ENCODE measurements at places on chromosomes 12 and 14. TPM values are rescaled to one million over a fixed set of nuclear protein-coding genes. Genes with fewer than 3 reads are reported as not detected.

KRT80 gene
- 0.20 TPM for total RNA-seq

LRRC9 gene
- 3.2 TPM for total RNA-seq

CEP128 gene
- total RNA-seq: 15.9 TPM

EGLN3 gene
- 9.5 TPM for total RNA-seq

SCFD1 gene
- 97.6 TPM for total RNA-seq

ALDH1L2 gene
- total RNA-seq: 1.5 TPM

DNA sequence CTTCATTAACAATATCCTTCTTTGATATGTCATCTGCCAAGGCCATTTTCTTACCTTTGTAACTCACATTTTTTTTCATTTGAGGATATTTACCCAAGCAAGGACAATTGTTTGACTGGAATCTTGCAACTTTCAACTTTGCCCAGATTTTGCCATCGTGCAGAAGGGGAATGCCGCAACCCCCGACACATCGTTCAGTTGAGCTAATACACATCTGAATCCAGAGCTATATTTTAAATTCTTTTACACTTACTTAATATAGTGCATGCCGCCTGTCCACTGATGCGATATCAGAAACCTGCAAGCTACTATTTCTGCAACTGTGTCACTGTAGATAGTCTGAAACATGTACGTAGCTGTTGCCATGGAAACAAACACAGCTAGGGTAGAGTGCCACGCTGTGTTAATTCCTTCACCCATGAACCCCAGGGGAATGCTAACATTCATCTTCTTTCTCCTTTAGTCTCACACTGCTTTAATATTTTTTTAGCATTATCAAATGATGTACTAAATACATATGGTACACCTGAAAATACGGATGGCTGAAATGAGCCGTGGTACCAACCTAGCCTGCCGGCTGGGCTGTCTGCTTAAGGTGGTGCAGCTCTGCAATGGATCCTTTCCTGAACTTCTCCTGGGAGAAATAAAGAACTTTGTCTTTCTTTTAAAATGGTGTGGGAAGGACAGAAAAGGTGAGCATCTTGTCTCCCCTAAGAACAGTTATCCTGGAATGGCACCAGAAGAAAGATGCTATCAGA, 77.0 kb upstream of the FOXN3 start:
- DNase-seq: no peak

DNA sequence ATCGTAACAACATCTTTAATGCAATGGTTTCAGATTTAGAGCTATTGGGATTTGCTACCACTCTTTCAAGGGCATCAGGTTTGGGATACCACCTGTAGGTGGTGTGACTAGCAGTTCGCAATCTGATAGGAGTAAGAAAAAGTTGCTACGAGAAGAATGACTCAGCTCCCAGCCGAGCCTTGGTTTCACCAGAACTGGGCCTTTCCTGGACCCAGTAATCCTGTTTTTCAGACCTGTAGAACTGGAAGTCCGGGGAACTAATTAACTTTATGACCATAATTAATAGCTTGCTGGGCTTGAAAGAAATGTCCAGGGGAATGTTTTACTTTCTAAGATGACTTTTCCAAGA, 770 bp downstream of the ABHD4 start:
- no peak for DNase-seq

- no peak for DNase-seq
Measured at GRCh38 chr12:48300774-48301173, 49.9 kb downstream of the ZNF641 start.

GRCh38 chr12:6792522-6793201, 3.3 kb downstream of the CD4 start:
- DNase-seq: no peak

All from progenitor cell of endocrine pancreas (in vitro differentiated cells).